Activated T-helper 1 cell treated with anti-CD3 and anti-CD28 coated beads, Interleukin-2, amount 50 U/mL, for 16 hours (primary cell): ENCODE measurements at places on chromosomes 16 and 17.
A peak's percentile ranks its signal among the peaks of the same experiment; 100 is the strongest.

- DNase-seq = no peak
These were observed 45.0 kb downstream of the B9D1 start for GRCh38 chr17:19317359-19318095.

DNA sequence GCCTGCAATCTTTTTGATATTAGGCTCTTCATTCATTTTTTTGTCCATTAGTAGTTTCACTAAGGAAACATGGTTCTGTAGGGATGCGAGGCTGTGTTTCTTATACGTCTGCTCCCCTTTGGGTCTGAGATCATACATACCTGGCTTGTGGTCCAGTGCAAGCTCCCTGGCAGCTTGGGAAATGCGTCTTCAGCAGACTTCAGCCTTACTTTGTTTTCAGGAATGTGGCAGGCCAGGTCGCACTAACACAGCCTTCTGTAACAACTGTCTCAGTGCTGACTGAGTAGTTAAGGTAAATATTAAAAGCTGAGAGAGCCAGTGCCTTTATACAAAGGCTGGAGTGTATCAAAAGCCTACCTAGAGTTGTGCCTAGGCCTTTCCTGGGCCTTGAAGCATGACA lies 970.5 kb upstream of the EEF2KMT start:
- DNase-seq = no peak

GRCh38 chr16:13906168-13907089 lies 13.5 kb upstream of the ERCC4 start:
- no peak for DNase-seq

- no peak for DNase-seq
These were observed 22.4 kb downstream of the SLC35G3 start for GRCh38 chr17:35171834-35172233.

- no peak for DNase-seq
These were observed 3.6 kb upstream of the MAP3K14 start for GRCh38 chr17:45320349-45320930.

DNA sequence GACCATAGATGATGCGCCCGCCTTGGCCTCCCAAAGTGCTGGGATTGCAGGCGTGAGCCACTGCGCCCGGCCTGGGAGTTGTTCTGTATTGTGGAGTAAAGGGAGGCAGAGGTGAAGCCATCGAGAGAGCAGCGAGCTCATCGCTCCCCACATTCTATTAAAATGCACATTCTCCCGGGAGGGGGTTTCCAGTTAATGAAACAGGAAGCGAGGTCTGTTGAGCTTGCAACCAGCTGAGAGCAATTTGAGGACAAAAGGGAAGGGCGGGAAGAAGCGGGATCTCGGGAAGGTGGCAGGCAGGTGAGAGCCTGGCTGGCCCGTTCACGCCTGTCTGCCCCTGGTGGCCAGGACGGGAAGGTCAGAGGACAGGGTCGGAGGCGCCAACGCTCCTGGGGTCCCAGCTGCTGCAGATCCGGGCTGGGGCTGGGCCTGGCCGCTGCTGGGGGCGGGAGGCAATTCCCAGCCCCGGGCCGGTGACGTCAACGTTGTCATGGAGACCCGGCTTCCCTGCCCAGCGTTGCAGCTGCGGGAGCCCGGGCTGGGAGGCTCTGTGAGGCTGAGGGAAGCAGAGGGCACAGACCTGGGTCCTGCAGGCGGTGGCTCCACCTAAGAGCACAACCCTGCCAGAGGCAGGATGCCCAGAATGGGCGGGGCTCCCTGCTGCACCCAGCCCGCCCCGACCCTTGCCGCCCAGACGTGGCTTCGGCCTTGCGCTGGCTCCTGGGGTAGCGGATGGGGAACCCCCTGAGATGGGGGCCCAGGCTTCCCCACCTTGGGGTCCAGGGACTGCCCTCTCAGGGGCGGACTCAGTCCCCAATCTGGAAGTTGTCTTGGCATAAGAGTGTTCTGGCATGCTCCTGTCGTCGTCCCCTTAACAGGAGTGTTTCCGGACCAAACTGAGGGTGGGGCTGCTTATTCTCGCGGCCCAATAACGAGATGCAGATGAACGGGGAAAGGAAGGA lies 48.7 kb upstream of the PLCG2 start:
- DNase-seq = peak; percentile 26

- DNase-seq = no peak
These were observed 14.5 kb downstream of the ACACA start for GRCh38 chr17:37392024-37392590.

- no peak for DNase-seq
These were observed 169.1 kb downstream of the XYLT1 start for GRCh38 chr16:17301593-17302135.

- DNase-seq = no peak
These were observed 3.4 kb downstream of the TRAF4 start for GRCh38 chr17:28747051-28747691.
